ENCODE measurements at places on chromosomes 2 and 18.

- no peak for DNase-seq
These were observed 3.5 kb upstream of the THUMPD2 start for GRCh38 chr2:39782591-39782990.

DNA sequence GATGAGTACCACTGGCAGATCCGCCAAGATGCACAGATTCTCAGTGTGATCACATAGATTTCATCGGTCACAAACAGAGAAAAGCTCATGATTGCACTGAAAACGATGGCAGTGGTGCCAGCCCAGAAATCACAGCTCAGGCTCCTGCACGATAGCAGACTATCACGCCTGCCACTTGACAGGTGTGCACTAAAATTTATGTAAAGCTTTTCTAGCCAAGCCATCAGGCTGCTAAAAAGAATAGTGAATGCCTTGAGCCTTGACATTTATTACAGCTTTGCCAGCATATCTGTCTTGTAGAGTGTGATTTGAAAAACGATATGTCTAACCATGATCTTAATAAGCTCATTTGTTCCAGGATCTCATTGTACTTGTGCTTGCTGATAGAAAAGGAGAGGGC is 409.5 kb upstream of the CWC22 start:
- DNase-seq = peak; percentile 24

DNA sequence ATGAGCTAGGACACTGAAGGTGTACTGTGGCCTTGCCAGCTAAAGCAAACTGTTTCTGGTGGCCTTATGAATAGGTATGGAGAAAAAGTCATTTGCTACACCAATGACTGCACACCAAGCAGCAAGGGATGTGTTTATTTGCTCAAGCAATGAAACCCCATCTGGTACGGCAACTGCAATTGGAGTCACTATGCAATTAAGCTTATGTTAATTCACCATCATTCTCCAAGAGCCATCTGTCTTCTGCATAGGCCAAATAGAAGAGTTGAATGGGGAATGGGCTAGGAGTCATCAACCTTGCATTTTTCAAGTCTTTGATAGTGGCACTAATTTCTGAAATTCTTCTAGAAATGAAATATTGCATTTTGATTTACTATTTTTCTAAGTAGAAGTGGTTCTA is 372.0 kb downstream of the KCNJ3 start:
- no peak for DNase-seq

- DNase-seq = no peak
These were observed 8.1 kb upstream of the CCDC74B start for GRCh38 chr2:130152816-130153595.

- no peak for DNase-seq
These were observed 150.3 kb upstream of the ETAA1 start for GRCh38 chr2:67246791-67247190.

DNA sequence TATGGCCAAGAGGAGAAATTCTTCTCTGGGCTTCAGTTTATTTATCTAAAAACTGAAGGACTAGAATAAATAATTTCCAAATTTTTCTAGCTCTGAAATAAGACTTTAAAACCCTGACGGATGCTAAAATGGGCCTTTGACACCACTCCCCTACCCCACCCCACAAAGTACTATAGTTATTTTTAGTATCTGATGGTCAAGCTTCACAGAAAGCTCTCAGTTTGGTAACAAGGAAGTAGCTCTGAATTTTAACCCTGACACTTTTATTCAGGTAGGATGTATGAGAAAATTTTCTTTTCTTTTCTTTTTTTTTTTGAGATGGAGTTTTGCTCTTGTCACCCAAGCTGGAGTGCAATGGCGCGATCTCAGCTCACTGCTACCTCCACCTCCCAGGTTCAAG is 2.4 kb downstream of the RBKS start:
- no peak for DNase-seq

GRCh38 chr18:3877678-3878077 is 427.7 kb downstream of the TGIF1 start:
- no peak for DNase-seq

GRCh38 chr2:136448432-136448831 is 316.9 kb upstream of the THSD7B start:
- peak; percentile 60 for DNase-seq

GRCh38 chr2:101518578-101519492 is 43.9 kb upstream of the RFX8 start:
- peak; percentile 11 for DNase-seq

GRCh38 chr2:107669335-107669734 is 157.4 kb upstream of the RGPD4 start:
- DNase-seq = peak; percentile 13

- DNase-seq = no peak
These were observed 110.0 kb downstream of the TMEM247 start for GRCh38 chr2:46589356-46589755.

DNA sequence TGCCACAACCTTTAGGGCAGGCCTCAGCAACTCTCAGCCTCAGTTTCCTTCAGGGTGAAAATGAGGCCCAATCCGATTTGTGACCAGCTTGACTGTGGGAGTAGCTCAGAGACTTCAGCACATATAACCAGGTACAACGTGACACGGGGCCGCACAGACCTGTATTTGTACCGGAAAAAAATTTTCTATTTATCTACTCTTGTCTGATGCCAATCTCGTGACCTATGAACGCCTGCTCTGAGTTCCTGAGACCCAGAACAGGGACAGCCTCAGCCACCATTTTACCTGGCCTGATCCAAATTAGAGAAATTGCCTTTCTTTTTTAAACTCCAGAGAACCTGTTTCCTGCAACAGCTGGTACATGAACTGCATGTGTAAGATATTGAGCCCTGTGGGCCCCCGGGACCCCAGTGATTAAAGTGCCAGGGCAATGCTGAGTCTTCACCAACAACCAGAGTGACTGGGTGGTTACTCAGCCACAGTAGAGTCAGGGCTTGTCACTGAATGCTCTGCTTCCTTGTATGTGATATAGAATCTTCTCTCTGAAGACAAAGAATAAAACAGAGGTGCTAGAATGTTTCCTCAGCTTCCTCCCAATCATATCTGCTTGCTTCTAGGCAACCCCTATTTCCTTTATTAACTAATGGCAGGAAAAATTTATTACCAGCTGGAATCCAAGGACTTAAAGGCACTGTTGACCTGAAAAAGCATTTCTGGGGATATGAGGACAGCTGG is 47.8 kb upstream of the FZD7 start:
- no peak for DNase-seq

DNA sequence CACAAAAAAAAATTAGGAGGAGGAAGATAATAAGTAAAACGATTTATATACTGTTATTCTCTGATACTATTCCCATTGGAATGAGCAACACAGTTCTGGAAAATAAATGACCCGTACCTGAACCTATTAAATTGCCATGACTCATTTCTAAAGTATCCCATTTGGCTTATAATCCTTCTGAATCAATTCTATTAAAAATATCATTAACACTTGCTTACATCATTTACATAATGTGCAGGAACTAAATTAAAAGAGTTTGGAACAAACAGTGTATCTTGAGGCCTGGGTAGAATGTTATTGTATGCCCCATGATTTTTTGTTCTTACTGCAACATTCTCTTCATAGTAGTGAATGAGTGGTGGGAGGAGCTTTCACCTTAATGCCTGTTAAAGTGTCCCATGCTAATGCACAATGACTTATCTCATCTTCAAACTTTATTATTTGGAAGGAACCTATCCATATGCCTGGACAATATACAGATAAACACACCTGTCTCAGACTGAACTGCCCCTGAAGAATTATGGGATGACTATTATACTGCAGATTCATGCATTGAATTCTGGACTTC is 549.9 kb upstream of the ACVR2A start:
- DNase-seq = no peak

DNA sequence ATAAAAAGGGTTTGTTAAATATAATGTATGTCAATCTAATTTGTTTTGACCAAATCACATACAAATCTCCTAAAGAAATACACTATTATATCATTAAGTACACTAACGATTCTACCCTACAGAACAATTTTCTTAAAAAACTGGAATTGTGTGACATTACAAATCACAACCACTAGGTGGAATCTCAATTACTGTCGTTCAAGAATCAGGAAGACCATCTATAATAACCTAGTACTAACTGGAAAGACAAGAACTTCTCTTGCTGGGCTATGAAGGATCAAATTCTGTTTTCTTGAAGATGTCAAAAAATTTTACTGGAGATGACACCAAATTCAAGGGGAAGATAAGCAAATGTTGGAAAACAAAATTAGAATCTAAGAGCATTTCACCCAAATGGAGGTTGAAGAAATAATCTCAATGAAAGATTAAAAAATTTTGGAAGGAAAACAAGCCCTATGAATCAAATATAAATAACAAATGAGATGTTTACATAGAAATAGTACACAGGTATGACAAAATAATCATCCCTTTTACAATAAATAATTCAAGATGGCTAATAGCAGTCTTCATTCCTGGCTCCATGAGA is 110.9 kb downstream of the STK39 start:
- peak; percentile 6 for DNase-seq

GRCh38 chr2:223846515-223846914 is 9.1 kb upstream of the AP1S3 start:
- DNase-seq = no peak

- no peak for DNase-seq
These were observed 51.9 kb downstream of the EFEMP1 start for GRCh38 chr2:55871637-55872036.

DNA sequence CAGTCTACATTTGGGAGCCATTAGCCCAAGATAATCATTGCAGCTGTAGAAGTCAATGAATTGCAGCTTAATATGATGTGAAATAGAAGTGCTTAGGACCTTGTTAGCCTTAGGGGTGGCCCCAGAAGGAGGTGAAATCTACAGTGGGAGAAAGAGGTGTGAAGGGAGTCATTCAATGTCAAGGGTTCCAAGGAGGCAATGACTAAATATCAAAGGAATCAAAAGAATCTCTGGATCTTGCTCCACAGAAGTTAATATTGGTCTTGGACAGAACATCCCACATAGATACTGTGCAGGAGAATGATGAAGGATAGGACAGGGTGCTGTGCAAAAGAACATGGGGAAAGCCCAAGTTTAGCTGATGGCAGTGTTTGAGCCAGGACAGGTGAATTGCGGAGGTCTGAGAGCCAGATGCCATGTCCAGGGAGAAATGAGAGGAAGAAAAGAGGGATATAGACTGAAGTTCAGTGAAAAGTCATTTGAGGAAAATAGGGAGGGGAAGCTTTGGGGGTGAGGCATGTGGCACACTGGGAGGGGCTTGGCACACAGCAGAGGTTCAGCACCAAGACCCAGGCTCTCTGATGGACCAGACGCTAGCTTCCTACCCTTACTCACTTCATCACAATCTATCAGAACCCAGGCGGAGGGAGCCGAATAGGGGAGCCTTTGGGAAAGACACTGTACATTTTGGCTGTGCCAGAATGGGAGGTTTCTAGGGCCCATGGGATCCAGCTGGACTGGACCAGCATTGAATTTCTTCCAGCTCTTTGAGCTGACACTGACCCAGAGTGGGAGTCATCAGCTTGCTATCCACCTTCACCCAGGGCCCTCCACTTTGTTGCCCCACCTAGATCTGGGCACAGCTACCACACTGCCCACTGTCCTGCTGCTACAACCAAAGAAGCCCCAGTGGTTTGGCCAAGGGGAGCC is 2.2 kb downstream of the IL1F10 start:
- no peak for DNase-seq

DNA sequence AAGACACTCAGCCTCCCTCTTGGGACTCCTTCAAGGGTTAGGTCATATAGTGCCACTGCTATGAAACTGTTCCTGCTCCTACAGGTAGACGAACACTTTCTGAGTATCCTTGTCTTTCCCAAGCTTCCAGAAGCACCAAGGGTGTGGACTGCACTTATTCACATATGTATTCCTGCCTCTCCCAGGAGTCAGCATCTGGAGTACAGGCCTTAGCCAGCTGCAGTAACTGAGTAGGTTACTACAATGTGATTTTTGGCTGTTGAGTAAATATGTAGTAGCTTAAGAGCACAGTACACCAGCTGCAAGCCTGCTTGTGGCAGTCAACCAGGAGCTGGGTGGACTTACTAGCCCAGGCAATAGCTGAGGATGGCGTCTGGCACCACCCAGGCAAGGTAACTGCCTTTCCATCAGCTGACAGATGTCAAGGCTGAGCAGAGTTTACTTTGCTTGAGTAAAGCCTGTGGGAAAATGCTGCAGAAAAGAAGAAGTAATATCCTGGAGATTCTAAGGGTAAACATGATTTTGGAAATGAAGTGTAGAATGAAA is 14.0 kb upstream of the SCLY start:
- no peak for DNase-seq

- DNase-seq = no peak
These were observed 55.1 kb downstream of the RBBP8 start for GRCh38 chr18:22988208-22988607.

DNA sequence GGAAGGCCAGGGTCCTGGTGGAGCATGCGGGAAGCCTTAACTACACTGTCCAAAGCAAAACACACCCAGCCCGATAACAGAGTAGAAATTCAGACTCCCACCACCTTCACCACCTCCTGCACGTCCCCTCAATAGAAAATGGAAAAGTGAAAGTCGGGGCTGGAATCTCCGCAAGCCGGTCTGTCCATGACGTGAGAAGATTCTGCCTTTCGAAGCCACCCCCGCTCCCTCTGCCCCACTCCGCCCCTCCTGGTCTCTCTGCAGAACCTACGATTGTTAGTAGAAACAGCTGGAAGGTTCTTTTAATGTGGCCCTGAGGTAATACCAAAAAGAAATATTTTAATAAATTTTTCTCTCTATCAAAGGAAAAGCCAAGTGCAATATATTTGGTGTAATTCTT is 116.4 kb downstream of the GBX2 start:
- no peak for DNase-seq

- no peak for DNase-seq
These were observed 154.6 kb downstream of the TFCP2L1 start for GRCh38 chr2:121130301-121130850.

DNA sequence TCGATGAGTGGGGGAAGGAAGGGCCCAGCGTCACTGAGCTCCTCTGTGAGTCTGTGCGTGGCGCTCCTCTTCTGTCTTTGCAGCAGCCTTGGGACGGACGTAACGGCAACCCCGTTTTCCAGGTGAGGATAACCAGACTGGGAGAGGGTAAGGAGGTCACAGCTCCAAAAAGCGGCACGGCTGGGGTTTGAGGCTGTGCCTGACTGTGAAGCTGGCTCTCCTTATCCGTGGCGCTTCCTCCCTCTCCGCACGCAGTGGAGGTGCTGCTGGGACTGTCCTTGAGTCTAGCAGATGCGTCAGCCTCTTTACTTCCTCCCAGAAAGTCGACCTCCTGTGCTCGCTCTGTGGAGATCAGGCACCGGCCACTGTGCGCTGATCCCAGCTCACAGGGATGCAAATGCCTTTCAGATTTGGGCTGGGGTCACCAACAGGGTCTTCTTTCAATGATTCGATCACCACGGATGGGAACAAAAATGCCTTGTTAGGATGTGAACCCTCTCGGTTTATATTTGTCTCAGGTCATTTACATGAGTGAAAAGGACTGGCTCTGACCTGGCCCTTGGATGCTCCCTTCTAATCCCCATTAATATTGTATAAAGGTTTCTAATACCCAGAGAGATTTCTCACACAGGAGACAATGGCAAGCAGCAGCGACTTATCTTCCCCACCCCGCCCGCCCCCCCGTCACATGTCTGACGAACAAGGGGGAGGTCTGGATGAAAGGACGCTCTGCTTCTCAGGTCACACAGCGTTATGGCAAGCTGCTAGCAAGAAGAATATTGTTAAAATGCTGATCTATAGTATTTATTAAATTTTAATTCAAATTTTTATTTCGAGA is 30.1 kb upstream of the E2F6 start:
- DNase-seq = no peak
